ENCODE measurements at places on chromosomes 1 and 21. TPM values are rescaled to one million over a fixed set of nuclear protein-coding genes. Genes with fewer than 3 reads are reported as not detected.

CYP4A22 gene
- 0.31 TPM for total RNA-seq

GJA9 gene
- total RNA-seq: 0.19 TPM

VWA1 gene
- 64.0 TPM for total RNA-seq

VSIG8 gene
- 0.55 TPM for total RNA-seq

SLC6A9 gene
- total RNA-seq: 1.2 TPM

GUK1 gene
- 343 TPM for total RNA-seq

CHI3L1 gene
- 2.0 TPM for total RNA-seq
